ENCODE measurements at places on chromosomes 11 and 22. TPM values are rescaled to one million over a fixed set of nuclear protein-coding genes. Genes with fewer than 3 reads are reported as not detected.

The SCGB1C1 gene
- not detected for polyA plus RNA-seq

The SCGB1A1 gene
- polyA plus RNA-seq, result not detected

The NRXN2 gene
- polyA plus RNA-seq, result 6.4 TPM

The CAPN5 gene
- 7.0 TPM for polyA plus RNA-seq

- peak; percentile 79 for DNase-seq
These were observed 6.7 kb upstream of the AP1B1 start for GRCh38 chr22:29394931-29395581.

DNA sequence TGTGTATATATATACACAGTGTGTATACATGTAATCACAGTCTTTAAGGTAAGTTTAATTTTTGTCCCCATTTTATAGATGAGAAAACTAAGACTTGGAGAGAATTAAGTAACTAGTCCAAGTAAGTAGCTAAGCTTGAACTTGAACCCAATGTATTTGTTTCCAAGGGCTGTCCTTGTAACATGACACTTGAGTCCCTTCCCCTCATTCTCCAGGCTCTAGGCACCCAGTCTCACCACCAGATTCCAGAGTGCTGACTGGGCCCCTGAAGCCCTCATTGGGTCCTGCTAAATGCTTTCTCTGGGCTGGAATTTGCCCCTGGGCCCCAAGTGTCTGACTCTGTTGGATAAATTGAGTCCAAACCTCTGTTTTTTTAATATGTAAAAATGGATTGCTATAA, 45.5 kb downstream of the ADM start:
- no peak for DNase-seq

GRCh38 chr22:28884747-28885350, 1.5 kb downstream of the ZNRF3 start:
- no peak for DNase-seq

- no peak for DNase-seq
These were observed 1090.8 kb downstream of the BRD1 start for GRCh38 chr22:48736593-48737460.

GRCh38 chr11:2565447-2566222, 120.8 kb downstream of the KCNQ1 start:
- DNase-seq, result peak; percentile 6

DNA sequence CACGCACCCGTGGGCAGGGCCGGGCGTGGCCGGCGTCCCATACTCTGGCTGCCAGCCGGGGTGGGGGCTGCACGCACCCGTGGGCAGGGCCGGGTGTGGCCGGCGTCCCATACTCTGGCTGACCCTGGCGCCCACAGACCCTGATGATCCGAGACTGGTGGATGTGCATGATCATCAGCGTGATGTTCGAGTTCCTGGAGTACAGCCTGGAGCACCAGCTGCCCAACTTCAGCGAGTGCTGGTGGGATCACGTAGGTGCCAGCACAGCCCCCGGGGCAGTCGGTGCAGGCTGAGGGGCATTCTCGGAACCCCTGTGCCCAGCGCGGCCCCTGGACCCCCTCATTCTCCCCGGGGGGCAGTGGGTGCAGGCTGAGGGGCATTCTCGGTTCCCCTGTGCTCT, 19.0 kb downstream of the RNH1 start:
- DNase-seq, result no peak
